Fibroblast of skin of abdomen (primary cell): ENCODE measurements at places on chromosomes 13 and 19.

DNA sequence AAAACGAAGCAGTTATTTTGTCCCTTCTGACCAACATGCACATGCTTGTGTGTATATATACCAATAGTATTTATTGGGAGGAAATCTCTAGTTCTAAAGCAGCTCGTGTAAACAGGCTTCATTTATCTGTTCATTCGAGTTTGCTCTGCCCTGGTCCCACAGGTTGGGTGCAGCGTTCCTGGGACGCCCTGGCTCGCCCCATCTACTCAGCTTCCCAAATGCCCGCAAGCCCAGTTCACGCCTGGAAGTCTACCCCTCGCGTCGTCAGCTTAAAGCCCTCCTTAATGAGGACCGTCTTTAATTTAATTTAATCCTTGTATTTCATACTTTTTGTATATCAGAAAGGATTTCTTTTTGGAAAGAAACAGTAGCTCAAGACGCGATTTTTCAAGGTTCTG lies 604 bp downstream of the THSD1 start:
- DNase-seq = no peak

- DNase-seq = no peak
These were observed 49.5 kb downstream of the C13orf46 start for GRCh38 chr13:113924184-113924901.

- no peak for DNase-seq
These were observed 628 bp downstream of the MRPL34 start for GRCh38 chr19:17306285-17306714.

- DNase-seq = peak; percentile 32
These were observed 31.0 kb downstream of the CILP2 start for GRCh38 chr19:19568802-19569756.

GRCh38 chr13:113607889-113608635 lies 23.5 kb downstream of the TFDP1 start:
- DNase-seq = no peak

DNA sequence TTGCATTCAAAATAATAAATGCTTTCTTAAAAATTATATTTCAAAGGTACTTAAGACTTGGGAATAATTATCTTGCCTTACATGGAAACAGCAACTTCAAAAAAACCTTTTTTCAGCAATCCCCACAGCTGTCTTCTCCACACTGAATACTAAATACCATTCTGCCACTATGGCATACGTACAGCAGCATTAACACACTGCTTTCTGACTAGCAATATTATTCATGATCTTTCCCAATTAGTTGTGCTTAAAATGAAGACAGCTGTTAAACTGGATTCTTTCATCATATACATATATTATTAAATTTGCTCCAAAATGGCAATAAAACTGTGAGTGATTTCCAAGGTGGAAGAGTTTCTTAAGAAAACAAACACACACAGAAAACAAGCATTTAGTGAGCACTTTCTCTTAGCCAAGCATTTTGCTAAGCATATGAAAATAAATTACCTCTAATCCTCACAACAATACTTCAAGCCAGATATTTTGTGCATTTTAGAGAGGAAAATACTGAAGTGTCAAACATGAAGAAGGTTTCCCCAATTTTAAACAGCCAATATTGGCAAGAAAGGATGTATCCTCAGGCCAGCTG lies 609.5 kb downstream of the SLITRK1 start:
- DNase-seq = peak; percentile 5

DNA sequence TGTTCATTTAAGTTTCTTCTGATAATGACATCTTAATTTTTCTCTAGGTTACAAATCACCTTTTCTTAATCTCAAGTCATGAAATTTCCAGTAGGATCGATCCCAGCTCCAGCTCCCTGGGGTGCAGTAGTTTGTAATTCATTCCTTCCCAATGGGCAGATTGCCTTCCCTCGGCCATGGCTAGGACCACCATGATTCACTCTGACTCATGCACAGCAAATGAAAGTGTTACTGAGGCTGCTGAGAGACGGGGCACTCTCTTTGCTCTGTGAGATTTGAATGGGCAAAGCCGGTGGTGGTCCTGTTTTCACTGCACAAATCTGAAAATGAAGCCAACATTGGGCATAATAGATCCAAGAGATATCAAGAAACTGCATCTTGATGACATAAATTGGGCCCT lies 202.8 kb upstream of the IRS2 start:
- peak; percentile 76 for DNase-seq

DNA sequence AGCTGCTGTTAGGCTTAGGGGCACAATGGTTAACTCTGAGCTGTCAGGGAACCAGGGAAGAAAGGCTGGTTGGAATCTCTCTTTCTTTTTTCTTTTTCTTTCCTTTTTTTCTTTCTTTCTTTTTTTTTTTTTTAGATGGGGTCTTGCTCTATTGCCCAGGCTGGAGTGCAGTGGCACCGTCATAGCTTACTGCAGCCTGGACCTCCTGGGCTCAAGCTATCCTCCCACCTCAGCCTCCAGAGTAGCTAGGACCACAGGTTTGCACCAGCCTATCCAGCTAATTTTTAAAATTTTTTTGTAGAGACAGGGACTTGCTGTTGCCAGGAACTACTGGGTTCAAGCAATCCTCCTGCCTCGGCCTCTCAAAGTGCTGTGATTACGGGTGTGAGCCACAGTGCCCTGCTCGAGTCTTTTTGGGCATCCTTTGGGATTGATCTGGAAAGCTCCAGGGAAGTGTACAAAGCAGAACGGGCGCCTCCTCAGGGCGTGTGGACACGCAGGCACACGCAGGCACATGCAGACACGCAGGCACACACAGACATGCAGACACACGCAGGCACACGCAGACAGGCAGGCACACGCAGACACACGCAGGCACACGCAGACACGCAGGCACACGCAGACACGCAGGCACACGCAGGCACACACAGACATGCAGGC lies 99.2 kb downstream of the GADD45B start:
- no peak for DNase-seq

DNA sequence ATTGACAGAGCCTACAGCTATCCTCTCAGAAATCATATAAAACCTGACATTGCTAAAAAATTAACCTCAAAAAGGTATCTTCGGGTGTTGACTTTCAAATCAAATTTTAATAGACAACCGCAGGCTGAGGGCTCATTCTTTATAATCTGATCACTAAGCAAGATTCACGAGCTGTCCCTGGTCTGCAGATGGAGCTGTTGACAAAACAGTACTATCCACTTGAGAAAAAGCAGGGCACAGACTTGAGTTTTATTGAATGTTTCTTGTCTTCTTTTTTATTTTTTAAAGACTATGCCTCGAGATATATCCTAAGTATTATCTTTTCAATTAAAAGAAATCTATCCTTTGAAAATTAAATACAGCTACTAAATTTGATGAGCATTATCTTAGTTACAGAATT lies 540.5 kb downstream of the PCDH9 start:
- peak; percentile 30 for DNase-seq

DNA sequence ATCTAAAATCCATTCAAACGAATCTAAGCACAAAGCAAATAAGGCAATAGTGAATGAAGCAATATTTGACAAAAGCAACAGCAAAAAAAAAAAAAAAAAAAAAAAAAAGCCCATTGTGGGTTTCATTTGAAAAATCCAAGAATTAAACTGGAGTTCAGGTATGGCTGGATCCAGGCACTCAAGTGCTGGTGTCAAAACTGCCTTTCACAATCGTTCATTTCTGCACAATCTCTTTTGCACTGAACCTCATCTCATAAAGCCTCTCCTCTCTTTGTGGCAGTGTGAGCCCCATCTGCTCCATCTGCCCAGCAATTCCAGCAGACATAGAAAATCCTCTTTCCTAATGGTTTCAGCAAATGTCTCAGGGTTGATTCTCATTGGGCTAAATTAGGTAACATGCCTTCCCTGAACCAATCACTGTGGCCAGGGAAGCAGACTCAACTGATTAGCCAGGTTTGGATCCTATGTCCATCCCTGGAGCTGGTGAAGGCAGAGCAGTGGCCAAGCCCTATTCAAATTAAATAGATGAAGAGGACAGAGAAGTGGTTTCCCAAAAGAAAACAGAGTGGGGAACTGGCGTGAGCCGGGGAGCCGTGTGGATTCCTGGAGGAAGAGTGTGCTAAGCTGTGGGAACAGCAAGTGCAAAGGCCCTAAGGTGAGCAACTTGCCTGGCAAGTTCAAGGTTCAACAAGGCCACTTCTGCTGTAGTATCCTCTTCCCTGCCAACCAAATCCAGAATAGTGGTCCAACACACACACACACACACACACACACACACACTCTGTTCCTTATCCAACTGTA lies 1.2 kb upstream of the HIF3A start:
- no peak for DNase-seq

DNA sequence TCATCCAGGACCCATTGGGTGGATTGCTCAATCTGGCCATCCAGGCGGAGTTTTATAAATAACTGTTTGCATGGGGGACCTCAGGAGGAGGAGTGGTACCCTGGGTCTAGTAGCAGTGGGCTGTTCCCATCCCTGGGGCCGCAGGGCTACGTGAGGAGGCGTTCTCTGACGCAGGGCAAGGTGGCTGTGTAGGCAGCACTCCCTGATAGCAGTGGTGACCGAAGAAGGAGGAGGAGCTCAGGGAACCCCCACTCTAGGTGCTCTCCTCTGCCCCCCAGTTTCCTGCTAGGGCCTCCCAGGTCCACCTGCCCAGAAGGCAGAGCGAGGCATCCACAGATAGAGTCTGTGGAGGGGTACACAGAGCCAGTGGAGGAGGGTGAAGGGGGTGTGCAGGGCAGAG lies 64.1 kb downstream of the CCNE1 start:
- no peak for DNase-seq

- DNase-seq = peak; percentile 64
These were observed 40.8 kb upstream of the F7 start for GRCh38 chr13:113064534-113065405.

DNA sequence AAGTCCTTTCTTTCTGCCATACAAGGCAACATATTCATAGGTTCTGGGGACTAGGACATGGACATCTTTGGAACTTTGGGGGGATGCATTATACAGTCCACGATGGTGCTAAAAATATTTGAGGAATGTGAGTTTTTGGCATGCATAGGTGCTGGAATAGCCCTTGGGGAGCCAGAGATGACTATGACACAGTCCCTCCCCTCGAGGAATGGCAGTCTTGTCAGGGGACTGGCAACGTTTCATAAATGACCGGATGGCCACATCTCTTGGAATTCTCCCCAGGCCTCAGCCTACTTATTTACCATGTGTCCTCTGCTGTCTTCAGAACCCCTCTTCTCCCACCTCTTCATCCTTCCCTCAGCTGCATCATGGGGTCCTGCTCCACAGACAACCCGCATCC lies 13.6 kb downstream of the MEIOSIN start:
- DNase-seq = no peak

GRCh38 chr13:92415781-92416180 lies 810.8 kb upstream of the GPC6 start:
- DNase-seq = no peak

DNA sequence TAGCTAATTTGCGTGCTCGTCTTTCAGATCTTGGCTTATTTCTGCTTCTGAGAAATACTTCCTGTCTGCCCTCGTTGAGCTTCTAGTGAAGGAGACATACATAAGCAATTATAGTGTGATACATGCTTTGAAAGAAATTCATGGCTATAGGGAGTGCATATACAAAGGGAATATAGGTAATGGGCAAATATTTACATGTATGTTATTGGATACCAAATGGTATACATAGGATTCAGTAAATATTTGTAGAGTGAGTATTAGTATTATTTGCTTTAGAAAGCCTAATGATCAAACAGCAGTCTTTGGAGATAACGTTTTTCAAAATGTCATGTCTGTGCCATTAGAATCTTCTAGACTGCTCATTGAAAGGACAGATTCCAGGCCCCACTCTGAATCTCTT lies 5.2 kb downstream of the BRCA2 start:
- DNase-seq = no peak

DNA sequence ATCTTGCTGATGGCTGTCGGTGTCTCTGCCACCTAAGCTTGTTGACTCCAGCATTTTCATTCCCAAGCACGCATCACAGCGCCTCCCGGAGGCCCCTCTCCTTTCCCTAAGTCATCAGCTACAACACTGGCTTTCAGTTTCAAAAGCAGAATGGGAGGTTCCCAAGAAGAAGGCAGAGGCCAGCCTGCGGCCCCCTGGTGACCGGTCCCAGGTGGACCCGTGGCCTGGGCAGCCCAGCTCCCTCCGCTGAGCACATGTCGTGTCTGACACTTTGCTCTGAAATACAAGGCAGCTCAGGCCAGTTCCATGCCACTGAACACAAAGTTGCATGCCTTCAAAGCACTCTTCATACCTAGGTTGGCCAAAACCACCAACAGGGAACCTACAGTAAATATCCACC lies 8.5 kb downstream of the MLLT1 start:
- DNase-seq = no peak

- DNase-seq = no peak
These were observed 58.8 kb upstream of the ZNF681 start for GRCh38 chr19:23817519-23817918.

DNA sequence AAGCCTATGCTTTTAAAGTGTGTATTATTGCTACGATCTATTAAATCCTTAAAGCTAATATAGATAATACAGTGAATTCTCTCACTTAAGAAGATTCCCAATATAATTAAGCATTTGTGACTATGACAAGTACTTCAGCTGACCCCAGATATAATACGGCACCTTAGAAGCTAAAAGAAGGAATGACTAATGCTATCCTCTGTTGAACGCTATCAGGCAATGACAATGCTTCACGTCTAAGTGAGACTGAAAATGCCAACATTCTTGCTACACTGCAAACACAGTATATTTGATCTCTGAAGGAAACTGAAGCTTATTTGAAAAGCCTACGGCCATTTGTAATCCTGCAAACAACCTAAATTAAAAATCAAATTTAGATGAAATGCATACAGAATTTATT lies 19.7 kb downstream of the VWA8 start:
- DNase-seq = no peak

DNA sequence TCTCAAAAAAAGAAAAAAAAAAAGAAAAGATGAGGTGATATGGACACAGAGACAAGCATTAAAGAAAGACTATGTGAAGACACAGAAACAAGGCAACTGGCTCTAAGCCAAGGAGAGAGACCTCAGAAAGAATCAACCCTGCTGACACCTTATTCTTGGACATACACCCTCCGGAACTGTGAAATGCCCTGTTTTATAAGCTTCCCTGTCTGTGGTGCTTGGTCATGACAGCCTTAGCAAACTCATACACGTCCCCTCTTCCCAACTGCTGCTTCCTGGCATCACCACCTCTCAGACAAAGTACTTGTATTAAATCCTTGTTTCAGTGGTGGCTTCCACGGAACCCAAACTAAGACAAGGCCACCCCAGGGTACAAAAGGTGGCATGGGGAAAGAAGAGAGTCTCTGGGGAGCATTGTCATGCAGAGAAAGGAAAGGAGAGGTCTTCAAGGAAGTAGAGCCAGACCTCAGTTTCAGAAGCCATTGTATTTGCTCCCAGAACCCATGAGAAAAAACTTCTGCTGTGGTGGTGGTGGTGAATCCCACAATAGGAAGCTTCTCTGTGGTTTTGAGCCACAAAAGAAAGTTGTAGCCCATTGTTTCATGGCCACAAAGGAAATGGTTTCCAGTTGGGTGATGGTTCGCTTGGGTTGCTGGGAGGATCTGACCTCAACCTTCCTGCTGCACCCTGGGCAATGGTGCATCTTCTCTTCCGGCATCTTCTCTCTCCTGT lies 16.3 kb upstream of the TSPAN16 start:
- no peak for DNase-seq

GRCh38 chr19:47762151-47762550 lies 16.4 kb upstream of the SELENOW start:
- DNase-seq = no peak
